CD4-positive, alpha-beta T cell treated with Interleukin-6 for 4 hours (primary cell): ENCODE measurements at places on chromosomes 6 and 20.

DNA sequence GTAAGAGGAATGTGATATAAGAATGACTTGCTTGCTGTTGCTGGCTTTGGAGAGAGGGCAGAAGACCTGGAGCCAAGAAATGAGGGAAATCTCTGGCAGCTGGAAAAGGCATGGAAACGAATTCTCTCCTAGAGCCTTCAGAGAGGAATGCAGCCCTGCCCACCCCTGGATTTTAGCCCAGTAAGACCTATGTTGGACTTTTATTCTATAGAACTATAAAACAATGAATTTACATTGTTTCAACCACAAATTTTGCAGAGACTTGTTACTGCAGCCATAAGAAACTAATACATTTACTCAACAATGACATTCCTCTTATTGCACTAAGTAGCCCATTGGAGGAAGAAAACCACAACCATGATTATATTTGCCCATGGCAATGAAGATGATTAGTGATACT lies 39.5 kb upstream of the PREP start:
- no peak for DNase-seq

DNA sequence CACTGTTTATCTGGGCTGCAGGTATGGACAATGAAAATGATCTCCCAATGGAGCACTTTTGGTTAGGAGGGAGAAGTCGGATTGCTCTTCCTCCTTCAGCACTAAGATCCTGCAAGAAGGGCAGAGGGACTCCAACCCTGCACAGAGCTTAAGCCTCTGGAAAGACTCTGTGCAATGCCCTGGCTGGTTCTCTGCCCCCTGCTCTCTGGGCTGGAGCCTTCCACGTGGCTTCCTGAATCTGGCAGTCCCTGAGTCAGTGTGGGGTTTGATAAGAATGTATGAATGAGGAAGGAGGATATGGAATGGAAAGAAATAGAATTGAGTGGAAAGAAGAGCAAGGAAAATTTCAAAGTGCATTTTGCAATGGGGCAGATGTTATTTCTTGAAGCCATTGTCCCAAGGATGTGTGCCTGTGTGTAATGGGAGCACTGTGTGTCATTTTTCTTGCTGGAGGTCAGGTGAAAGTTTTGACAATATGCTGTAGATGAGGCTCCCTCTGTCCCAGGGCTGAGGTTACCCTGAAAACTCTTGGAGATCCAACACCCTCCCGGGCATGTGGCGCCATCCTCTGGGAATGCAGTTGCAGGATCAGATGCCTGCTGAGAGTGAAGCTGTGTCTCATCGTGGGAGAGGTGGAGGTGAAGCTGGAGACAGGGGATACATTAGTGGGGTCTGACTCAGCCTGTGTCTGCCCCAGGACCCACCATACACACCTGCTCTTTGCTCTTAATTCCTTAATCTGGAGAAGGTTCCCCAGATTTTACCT lies 16.3 kb upstream of the CST9L start:
- DNase-seq, result no peak

- DNase-seq, result no peak
These were observed 6.0 kb upstream of the PTK7 start for GRCh38 chr6:43070028-43070632.

- no peak for DNase-seq
These were observed 30.6 kb downstream of the SNAP25 start for GRCh38 chr20:10249048-10249770.

DNA sequence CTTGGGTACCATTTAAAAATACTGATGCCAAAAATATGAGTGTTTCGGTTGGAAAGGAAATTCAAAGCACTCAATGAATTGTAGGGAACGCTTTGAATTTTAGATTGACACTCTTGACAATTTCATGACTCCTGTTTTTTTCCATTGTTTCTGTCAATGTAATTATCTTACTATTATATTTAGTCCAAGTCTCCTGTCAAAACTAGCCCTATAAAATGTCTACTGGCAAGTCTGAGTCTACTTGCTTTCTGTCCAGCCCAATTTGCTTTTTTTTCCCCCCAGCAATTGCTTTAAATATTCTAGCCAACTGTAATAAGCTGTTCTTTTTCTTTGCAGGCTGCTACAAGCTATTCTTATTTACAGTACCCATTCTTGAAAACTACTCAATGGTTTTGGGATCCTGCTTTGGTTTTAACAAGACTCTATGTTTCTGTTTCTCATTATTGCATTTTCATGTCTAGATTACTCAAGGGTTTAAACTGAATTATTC lies 1103.9 kb upstream of the GJE1 start:
- DNase-seq, result no peak

- DNase-seq, result no peak
These were observed 20.9 kb downstream of the FAM8A1 start for GRCh38 chr6:17621003-17621402.

DNA sequence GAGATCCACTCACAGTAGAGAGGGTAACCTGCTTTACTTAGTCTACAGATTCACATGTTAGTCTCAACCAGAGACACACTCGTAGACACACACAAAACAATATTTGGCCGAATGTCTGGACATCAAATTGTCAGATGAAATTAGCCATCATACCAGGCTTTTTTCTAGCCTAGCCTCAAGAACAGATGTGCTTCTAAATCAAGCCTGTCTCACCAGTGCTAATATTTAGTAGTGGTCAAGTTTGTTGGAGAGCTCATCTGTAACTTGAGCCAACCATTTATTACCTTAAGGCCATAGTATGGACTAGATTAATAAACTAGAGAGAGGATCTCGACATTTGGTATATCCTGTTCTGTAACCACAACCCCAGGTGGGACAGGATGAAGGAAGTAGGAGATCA lies 1118.8 kb upstream of the MAP3K7 start:
- DNase-seq, result no peak

- no peak for DNase-seq
These were observed 35.6 kb upstream of the NKX2-4 start for GRCh38 chr20:21432911-21433310.

- DNase-seq, result no peak
These were observed 8.8 kb upstream of the CNR1 start for GRCh38 chr6:88174906-88175305.

DNA sequence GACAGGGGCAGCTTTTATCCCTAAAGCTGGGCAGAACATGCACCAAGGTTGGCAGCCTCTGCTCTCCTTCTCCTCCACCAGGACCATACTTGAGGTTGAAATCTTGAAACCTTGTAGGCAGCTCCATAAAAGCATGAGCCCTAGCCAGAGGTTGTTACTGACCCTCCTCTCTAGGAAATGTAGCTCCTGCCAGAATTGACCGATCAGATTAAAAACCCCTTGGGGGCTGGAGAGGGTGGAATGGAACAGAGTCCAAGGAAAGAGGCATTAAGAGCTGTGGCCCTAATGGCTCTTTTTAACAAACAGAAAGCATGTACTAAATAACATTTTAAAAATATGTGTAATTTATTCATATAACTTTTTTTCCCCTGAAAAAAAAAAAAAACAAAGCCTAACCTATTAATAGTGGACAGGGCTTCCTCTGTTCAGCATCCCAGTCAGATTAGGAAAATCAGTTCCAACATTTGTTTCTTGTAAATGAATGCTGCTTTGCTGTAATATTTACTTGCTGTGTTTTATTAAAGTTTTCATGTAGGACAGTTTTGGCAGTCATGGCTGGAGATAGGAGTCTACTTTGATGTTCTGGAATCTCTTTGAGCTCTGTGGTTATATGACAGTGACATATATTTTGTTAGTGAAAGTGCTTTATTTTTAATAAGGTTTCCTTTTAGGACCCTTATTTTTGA lies 41.3 kb downstream of the MTHFD1L start:
- no peak for DNase-seq

- no peak for DNase-seq
These were observed 40.5 kb downstream of the ADGRB3 start for GRCh38 chr6:68675548-68675947.

- no peak for DNase-seq
These were observed 70.4 kb downstream of the BACH2 start for GRCh38 chr6:90226257-90226656.
